ENCODE measurements at places on chromosomes 4 and X.

GRCh38 chr4:150577796-150578195, 4.2 kb upstream of the MAB21L2 start:
- DNase-seq, result no peak

DNA sequence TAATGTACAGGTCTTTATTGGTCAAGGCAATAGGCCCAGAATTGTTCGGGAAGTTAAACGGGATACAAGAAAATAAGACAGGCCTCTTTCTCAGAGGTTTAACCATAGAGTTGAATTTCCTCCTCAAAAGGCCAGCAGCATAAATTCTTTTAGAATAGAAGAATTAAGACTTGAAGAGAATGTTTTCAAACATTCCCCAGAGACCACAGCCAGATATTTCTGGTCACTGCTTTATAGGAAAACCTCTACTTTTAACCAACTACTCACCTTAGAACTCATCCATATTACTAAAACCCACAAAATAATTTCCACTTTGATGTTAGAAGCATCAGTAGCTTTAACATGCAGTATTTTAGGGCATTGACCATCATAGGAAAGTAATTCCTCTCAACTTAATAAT, 317.9 kb downstream of the RAB28 start:
- DNase-seq, result no peak

- DNase-seq, result no peak
Observed at GRCh38 chr4:15612136-15612535, 43.0 kb downstream of the FBXL5 start.

DNA sequence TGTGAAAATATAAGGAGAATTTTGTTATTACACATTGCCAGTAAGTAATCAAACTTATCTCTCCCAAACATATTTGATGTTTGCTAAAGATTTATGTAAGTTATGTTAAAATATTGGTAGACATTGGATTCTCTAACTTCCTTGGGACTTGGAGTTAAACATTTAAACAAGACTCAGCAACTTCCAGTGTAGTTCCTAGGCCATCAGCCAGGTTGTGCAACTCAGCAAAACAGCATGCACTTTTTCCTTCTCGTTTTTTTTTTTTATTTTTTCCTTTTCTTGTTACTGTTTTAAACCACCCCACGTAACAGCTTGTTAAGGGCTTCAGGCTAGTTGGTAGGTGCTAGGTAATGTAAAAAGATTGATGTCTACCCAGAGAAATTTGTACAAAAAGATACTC, 510.4 kb downstream of the ANKRD50 start:
- DNase-seq, result no peak
